ENCODE measurements at places on chromosomes 3 and 15.

DNA sequence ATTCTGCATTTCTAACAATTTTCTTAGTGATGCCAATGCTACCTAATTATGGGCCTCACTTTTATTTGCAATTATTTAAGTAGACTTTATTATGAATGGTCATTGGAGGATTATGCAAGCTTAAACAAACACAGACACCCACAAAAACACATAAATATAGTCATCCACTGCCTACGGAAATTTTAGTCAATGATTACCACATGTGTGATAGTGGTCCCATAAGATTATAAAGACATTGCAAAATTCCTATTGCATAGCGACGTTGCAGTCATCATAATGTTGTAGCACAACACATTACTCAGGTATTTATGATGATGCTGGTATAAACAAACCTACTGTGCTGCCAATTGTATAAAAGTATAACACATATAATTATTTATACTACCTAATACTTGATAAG is 247.8 kb upstream of the ALCAM start:
- DNase-seq, result no peak

DNA sequence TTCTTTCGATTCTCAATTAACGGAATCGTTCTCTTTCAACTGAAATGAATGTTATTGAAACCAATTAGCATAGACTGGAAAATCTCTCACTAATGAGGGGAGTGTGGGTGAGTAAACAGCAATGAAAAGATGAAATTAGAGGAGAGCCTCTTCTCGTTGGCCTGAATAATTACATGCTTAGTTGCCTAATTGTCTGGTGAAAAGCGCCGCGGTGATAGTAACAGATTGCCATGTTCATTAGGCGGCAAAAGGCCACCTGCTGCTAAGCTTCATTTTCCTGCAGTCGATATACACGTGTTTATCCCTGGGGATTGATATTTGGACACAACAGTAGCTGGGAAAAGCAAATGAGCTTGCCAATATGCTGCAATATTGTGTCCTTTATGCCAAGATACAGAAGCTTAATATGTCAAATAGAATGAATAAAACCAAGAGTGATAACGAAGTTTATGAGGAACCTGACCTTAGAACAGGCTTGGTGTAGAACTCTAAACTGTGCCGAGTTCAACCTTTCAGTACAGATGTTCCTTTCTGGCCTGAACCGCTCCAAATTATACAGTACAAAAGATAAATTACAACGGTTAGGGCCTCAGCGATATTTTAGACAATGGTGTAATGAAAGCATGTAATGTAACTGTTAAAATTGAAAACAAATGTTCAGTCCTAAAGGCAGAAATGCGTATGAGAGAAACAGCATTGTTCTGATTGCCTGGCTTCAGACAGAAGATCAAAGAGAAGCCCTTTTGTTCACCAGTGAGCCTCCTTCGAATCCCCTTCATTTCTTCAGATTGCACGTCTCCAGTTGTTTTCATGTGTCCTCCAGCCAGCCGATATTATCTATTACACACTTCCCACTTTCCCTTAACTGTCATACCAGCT is 185.2 kb downstream of the SHOX2 start:
- DNase-seq, result no peak

GRCh38 chr3:163019260-163019659 is 1522.7 kb downstream of the OTOL1 start:
- DNase-seq, result no peak

GRCh38 chr15:39083213-39083612 is 497.7 kb upstream of the THBS1 start:
- no peak for DNase-seq

DNA sequence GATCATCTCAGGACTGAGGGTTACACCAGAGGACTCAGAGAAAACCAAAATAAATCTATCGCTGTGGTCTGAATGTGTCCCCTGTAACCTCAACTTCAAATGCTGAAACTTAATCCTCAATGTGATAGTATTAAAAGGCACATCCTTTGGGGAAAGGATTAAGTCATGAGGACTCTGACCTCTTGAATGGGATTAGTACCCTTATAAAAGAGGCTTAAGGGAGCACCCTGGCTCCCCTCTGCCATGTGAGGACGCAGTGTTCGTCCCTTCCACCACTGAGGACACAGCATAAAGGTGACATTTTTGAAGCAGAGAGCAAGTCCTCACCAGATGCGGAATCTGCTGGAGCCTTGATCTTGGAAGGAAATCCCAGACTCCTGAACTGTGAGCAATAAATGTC is 39.5 kb downstream of the SRPRB start:
- DNase-seq, result no peak

GRCh38 chr3:2300938-2301337 is 202.3 kb downstream of the CNTN4 start:
- DNase-seq, result no peak

- peak; percentile 20 for DNase-seq
Observed at GRCh38 chr3:15932348-15933300, 134.8 kb upstream of the ANKRD28 start.

DNA sequence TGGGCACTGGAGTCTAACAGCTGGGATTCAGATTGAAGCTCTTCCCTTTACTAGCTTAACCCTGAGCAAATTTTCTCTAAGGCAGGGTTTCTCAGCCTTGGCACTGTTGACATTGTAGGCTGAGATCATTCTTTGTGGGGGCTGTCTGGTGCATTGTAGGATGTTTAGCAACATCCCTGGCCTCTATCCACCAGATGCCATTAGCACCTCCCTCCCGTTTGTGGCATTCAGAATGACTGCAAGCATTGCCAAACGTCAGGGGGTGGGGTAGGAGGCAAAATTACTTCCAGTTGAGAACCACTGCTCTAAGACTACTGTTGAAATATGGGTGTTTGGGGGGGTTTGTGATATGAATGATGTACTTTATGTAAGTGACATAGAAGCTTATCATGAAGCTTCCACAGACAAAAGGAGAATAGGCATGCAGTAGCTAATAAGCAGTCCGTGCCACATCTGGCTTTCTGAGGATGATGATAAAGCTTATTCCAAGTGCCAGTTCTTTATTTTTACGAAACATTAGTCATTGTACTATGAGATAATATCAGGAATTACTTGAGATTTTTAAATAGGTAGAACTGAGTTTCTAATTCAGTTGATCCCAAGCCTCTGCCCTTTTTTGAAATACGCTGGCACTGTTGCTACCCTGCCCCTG is 39.3 kb downstream of the NKIRAS1 start:
- DNase-seq, result no peak

- no peak for DNase-seq
Observed at GRCh38 chr15:95127356-95127755, 896.0 kb downstream of the MCTP2 start.

DNA sequence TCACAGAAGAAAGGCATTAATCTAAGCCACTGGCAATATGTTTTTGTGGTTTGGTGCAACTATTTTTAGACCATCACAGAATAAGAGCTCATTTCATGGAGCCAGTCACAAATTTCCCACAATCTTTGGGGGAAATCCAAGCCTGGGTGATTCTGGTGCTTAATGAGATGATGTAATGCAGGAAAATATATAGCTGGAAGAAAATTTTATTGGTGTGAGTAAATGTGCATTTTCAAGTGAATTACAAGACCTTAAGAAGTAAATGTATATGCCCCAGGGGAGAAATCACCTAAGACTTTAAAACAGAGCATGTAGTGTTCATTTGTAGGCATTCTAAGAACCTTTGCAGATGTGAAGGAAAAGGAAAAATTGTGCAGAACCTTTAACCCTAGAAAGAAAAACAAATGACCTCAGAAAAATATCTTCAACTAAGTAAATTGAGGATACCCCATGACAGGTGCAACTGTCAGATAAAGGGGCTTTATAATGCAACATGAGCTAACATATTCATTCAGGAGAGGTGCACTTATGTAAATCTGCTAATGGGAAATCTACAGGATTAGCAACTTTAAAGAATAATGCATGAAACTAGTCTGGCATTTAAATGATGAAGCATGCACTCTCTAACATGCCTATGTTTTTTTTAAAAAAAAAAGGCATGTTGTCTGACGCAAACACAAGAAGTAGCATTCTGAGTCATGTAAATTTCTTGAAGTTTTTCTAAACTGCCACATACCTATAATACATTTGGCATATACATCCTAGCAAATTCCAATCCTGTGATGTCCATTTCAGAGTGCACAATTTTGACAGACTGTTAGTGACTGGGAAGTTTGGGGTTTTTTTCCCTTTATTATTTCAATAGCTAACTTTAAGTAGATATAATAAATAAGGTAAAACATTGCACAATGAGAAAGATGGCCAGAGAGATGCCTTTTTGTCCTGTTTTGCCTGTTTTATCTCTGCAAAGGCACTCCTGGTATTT is 105.1 kb downstream of the MEX3B start:
- peak; percentile 54 for DNase-seq

GRCh38 chr15:92749216-92749615 is 93.6 kb upstream of the FAM174B start:
- no peak for DNase-seq

GRCh38 chr3:161695811-161696210 is 199.2 kb downstream of the OTOL1 start:
- no peak for DNase-seq

GRCh38 chr3:2826453-2826852 is 283.7 kb downstream of the IL5RA start:
- DNase-seq, result no peak

GRCh38 chr3:171850960-171851659 is 8.0 kb downstream of the TMEM212 start:
- DNase-seq, result no peak

DNA sequence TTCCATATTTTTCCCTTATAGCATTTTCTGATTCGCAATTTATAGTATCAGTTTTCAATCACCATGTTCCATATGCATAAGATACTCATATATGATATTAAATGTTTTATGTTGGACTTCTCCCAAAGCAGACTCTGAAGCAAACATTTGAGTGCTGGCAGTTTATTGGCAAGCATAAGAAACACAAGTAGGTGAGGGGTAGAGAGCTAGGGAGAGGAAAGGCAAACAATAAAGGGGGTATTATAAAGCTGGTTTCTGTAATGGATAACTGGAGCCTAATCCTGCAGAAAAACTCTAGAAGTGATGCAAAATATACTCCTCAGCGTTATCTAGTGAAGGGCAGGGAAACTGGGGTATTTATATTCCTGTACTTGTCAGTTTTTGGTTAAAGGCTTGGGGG is 491.5 kb upstream of the TGFBR2 start:
- no peak for DNase-seq

DNA sequence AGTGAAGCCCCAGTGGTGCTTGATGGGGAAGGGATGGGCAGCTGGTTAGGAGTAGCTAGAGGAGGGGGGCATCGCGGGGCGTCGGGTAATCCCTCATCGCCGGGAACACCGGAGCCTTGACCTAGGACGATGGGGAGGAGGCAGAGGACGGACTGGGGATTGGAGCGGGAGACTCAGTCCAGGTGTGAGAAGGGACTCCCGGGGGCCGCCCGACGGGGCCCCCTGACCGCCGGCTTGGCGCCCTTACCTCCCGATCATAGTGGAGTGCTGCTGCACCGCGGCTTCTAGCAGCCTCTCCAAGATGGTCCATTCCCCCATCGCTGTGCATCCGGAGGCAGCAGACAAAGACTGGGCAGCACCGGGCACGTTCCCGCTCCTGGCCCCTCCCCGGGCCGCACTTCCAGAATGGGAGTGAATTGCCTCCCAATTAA is 612 bp downstream of the GJD2 start:
- no peak for DNase-seq

GRCh38 chr3:99721633-99722007 is 83.2 kb downstream of the COL8A1 start:
- no peak for DNase-seq

DNA sequence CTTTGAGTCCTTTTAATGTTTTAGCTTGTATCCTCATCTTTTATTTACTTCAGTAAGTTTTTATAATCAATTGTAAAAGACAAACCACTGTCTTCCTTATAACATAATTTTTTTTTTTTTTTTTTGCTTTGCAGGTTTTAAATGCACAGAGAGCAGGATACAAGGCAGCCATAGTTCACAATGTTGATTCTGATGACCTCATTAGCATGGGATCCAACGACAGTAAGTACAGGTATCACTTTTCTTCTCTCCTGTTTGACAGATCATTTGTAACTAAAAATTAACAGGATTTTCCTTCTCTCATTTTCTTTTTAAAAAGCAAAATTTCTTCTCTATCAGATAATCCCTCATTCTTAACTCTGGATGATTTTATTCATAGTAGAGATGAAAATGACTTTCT is 75.4 kb downstream of the PFN2 start:
- DNase-seq, result no peak

GRCh38 chr15:42072141-42072685 is 22.1 kb downstream of the PLA2G4D start:
- DNase-seq, result no peak

DNA sequence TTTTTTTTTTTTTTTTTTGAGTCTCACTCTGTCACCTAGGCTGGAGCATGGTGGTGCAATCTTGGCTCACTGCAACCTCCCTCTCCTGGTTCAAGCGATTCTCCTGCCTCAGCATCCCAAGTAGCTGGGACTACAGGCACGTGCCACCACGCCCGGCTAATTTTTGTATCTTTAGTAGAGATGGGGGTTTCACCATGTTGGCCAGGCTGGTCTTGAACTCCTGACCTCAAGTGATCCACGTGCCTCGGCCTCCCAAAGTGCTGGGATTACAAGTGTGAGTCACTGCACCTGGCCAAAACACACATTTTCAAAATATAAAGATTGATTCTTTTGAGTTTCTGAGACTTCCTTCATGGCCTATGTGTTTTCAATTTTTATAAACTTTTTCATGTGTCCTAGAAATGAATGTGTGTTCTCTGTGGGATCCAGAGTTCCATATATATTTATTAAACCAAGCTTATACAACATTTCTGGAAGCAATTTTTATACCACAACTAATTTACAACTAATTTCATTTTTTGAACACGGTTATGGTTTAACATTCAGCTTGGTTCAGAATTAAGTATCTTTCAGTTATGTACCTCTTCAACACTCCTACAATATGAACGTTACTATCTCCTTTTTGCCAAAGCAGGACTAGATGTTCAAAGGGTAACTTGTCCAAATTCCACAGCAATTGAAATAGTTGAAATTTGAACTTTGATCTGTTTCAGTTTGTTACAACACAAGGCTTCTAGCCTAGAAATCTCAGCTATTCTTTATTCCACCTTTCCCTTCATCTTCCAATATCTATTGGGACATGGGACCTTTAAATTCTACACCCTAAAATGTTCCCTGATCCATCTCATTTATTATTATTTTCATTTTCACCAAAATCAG is 1.5 kb downstream of the ACAD11 start:
- no peak for DNase-seq

GRCh38 chr3:4914464-4914863 is 64.8 kb upstream of the BHLHE40 start:
- DNase-seq, result no peak

DNA sequence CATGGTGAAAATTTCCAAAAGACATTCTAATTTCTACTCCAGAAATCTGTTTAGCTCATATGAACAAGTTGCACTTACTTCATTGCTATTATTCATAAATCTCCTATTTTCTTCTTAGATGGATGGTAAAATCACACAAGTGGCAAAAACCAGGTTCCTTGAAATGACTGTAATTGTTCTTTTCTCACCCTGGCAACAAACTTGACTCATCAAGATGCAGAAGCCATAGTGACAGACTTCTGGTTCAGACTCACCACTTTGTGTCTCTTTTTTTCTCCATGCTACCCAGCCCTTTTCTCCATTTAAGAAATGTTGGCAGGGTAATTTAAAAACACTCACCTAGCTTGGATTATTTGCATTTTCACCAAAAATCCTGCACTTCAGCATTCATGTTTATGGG is 82.1 kb downstream of the LRRC28 start:
- DNase-seq, result no peak
